ENCODE measurements at places on chromosomes 13 and 19. TPM values are rescaled to one million over a fixed set of nuclear protein-coding genes. Genes with fewer than 3 reads are reported as not detected.
A peak's percentile ranks its signal among the peaks of the same experiment; 100 is the strongest.

DNA sequence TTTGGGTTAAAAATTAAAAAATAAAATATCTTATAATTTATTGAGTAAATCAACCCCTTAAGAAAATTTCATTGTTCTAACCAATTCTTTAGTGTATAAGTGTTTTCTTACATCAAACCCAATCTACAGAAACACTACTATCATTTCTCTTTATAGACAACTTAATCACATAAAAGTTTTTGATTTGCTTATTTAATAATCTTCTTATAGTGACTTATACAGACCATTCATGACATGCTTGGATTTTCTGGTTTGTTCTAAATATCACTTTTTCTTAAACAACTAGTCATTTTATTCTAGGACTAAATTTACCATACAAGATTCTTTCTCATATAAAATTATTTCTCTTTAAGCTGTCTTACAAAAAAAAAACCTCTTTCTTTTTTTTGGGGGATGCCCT is 27.3 kb upstream of the ZSCAN5A start:
- DNase-seq = no peak

DNA sequence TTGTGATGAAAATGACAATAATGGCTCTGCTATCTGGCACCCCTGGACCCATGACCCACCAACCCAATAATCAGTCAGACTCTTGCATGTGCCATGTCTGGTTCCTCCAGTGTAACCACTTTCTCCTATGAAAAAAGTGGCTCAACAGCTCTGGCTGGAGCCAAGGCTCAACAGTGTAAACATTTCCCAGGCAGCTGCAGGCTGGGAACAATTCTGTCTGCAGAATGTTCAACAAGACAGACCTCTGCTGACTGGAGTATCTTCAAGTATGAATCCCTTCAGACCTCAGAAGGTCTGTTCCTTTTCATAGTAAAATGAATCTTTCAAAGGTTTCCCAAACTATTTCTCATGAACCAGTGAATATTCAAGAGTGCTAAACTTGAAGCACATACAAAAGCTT is 410.1 kb upstream of the HTR2A start:
- DNase-seq = no peak

DNA sequence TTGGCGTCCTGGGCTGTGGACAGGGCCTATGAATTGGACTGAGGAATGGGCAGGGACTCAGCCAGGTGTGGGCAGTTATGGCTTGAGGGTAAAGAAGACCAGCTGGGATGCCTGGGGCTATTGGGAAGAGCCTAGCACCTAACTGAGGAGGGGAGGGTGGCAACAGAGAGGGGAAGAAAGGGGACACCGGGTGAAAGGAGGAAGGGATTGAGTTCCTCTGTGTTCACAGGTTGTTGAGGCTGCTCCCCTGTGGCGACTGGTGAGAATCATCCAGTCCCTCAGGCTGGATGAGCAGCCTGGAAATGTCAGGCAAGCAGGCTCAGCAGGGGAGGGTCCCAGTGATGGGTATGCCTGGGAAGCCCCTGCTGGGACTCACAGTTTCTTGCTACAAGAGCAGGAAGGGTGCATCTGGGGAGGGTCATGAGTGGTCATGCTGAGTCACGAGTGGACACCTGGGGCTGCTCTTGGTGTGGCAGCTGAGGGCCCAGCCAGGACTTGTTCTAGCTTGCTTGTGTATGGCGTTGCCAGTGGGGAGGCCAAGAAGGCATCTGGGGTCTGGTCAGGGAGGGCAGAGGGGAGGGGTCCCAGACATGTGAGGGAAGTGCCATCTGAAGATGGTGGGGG is 1.4 kb downstream of the ZNF324 start:
- DNase-seq = no peak

GRCh38 chr19:33125929-33126388 is 6.0 kb upstream of the WDR88 start:
- DNase-seq = peak; percentile 78

DNA sequence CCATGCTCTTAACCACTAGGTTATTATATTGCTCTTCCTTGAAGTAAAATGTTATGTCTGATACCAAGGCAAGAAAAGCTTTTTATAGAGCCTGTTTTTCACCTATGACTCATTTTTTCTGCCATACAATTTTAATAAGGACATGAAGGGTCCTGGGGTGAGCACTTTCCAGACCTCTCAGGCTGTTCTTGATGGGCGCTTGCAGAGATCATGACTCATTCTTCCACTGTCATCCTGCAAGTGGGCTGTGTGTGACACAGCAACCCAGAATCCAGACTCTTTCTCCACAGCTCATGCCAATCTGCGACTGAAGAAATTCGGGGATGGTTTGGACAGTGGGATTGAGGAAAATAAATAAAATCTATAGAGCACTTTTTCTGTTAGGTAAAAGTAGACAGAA is 506.7 kb upstream of the NBEA start:
- DNase-seq = no peak

- peak; percentile 52 for DNase-seq
Observed at GRCh38 chr13:32581177-32581786, 5.0 kb upstream of the PDS5B start.

DNA sequence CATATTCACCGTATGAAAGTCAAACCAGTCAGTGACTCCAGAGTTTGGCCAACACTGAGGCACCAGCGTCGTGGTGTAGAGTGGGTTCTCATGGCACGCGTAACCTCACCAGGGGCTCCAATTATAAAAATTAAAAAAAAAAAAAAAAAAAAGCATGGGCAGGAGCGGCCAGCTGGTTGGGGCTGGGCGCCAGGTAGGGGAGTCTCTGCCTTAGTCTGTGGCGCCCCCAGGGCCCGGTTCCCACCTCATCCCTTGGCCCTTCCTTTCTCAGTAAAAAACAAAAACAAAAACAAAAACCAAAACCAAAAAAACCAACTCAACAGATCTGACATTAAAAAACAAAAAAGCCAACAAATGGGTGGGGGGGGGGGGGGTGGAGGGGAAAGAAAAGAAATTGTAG is 4.6 kb upstream of the EPHX3 start:
- DNase-seq = no peak

- DNase-seq = no peak
Observed at GRCh38 chr19:49793561-49793840, 19.6 kb downstream of the FUZ start.

GRCh38 chr19:55484593-55485438 is at the start of gene NAT14:
NAT14 (plus strand) TSS chr19:55485188; CDS start chr19:55485709, 521 bp downstream.
- peak; percentile 68 for DNase-seq

DNA sequence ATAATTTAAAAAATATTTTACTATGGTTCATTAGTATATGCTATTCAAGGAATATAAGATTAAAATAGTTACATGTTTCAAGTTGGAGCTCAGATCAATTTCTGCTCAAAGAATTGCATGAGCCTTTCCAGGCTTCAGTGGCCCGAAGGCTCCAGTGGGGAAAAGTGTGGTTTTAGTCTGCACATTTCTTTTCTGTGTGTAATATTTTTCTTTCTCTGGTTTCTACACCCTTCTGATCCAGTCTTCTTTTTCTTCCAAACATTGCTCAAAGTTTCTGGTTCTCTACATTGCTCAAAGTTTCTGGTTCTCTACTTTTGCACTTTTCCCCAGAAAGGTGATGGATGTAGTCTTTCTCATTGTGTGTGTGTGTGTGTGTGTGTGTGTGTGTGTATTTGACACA is 64.7 kb upstream of the OXGR1 start:
- no peak for DNase-seq

DNA sequence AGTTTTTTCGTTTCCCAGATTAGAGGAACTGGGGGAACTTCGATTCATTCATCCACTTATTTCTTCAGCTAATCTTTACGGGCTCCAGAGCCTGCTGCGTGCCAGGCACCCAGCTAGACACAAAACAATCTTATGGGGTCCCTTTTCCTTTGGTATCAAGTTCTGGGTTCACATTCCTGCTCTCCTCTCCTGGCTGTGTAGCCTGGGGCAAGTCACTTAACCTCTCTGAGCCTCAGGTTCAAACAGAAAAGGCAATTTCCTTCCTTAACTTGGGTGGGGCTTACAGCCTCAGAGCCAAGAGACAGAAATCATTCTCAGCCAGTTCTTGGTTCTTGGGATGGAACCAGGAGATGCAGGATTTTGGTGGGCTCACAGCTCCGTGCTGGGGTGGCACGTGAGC is 5.9 kb downstream of the SHD start:
- DNase-seq = no peak

GRCh38 chr13:41394166-41394565 is 63.2 kb upstream of the RGCC start:
- no peak for DNase-seq

GRCh38 chr19:40208602-40209001 is 9.6 kb downstream of the TTC9B start:
- no peak for DNase-seq

- no peak for DNase-seq
Observed at GRCh38 chr19:32336259-32337083, 8.9 kb upstream of the ZNF507 start.

DNA sequence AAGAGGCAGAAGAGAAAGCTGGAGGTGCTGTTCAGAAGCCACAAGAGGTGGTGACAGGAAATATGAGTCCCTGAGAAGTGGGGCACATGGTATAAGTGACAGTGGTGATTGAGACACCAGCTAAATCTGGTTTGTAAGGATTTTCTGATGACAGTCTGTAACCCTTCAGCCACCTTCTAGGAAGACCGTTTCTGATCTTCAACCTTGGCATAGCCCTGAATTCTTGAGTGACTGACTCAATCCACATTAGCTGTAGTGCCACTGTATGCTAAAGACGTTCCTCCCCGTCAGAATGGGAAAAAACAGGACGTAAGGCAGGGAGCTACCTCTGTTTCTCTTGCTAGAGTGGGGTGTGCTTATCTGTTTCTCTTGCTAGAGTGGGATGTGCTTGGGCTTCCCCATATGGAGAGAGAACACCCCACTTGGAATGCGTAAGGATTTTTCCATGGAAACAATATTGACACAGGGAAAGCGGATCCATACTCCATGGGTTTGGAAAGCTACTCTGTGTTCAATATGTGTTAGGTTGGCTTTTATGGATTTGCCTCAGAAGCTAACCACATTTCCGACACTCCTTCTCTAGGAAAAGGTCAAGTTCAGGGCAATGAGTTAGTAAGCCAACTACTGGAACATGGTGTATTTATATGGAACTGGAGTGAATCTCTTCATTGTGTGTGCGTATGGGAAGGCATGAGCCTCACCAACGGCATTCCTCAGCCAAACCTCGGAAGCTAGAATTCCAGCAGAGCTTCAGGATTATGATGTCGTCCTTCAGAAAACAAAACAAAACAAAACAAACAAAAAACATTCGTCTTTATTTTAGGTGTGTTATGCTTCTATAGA is 948.8 kb upstream of the SLC10A2 start:
- DNase-seq = peak; percentile 35

DNA sequence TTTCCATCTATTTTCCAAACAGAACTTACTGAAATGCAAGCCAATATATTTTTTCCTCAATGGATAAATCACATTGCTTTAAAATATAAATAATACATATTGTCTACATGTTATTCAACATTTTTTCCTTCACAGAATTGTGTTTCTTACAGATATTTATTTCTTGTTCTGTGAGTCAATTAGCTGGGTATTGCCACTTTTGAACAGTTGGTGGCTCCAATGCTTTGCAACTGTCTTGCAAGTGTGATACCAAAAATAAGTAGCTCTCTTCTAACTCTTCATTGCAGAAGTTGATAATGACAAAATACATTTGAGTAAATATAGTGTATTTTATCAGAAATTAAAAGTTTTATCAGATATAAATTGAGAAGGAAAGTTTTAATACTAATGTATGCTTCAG is 17.1 kb upstream of the GPC5 start:
- DNase-seq = peak; percentile 21

DNA sequence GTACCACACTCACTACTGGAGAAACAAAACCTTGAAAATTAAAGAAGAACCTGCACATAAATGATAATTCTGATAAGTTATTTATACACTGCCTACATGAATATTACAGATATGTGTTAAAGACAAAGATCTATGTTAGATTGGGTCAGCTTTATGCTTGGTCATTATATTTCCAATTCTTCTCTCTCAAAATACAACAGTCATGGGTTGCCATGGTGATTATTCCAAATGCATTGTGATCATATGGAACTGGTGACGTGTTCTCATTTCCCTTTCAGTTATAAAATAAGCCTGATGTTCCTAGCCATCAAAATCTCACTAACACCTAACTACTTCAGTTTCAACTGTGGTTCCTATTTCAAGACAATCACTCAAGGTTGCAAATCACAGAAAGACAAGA is 1416.4 kb downstream of the UQCRFS1 start:
- no peak for DNase-seq

DNA sequence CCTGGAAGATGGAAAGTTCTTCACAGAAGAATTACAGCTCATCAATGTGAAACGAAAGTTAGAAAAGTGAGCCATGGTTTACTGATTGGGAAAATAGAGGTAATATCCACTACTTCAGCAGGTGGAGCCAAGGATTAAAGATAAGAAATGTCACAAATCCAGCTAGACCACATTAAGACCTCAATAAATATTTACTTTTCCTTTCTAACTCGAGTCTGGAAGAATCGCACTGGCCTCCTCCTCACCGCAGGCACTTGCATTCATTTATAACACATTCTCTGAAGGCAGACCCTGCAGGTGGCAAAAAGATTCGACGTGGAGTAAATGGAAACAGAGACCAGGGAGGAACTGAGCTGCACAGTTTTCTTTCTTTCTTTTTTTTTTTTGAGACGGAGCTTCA is 7.4 kb downstream of the SLC35E1 start:
- no peak for DNase-seq

DNA sequence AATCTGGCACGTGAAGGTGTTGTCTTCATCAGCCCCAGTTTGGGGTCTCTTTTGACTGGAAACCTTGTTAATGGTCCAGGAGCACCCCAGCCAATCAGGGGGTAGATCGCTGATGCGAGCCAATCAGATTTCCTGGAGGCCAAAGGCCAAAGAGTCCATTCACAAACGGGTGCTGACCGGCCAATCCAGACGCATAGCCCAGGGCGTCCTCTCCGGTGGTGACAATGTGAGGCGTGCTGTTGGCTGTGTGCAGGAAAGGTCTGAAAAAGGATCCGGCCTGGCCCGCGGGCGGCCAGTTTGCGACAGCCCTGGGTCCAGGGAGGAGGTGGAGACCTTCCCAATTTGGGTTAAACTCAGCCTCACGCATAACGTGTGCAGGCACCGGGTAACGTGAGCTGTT is 3.1 kb downstream of the MAST3 start:
- DNase-seq = peak; percentile 37

GRCh38 chr13:46173656-46174055 is 8.3 kb downstream of the LCP1 start:
- DNase-seq = no peak

The LGI4 gene
- not detected for total RNA-seq

The ZNF709 gene
- total RNA-seq = 3.5 TPM

The PRODH2 gene
- total RNA-seq = not detected

The ZNF253 gene
- total RNA-seq = 6.3 TPM

The KLK10 gene
- total RNA-seq = 1.0 TPM

The C13orf42 gene
- not detected for total RNA-seq

The ZAR1L gene
- not detected for total RNA-seq

The GJB6 gene
- not detected for total RNA-seq

The SLC44A2 gene
- 67.7 TPM for total RNA-seq
